RWPE1 (cell line): ENCODE measurements at places on chromosomes 5 and 9.

DNA sequence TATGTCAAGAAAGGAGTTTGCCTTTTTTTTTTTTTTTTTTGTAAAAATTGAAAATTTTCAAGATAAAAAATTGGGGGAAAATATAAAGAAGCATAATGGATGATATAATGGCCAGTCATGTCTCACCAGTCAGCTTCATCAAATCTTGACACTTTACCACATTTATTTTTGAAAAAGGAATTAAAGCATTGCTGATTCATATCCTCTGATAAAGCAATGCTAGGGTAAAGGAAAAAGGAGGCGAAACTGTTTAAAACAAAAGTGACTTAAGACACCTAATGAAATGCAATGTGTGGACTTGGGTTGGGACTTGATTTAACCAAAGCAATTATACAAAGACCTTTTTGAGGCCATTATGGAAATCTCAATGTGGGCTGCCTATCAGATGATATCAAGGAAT, 208.5 kb downstream of the ARHGAP26 start:
- no peak for DNase-seq

DNA sequence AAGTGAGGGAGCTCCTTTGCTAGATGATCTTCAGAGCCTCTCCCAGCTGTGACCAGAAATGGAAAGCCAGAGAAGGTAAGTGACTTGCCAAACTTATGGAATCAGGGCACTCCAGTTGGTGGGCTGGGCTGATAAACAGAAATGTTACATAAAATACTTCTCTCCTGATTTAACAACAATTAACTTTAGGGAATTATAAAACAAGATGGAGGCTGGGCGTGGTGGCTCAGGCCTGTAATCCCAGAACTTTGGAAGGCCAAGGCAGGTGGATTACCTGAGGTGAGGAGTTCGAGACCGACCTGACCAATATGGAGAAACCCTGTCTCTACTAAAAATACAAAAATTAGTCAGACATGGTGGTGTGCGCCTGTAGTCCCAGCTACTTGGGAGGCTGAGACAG, 899 bp upstream of the MED10 start:
- DNase-seq: no peak

GRCh38 chr9:94139672-94140417, 55.6 kb downstream of the PTPDC1 start:
- DNase-seq: peak; percentile 98

DNA sequence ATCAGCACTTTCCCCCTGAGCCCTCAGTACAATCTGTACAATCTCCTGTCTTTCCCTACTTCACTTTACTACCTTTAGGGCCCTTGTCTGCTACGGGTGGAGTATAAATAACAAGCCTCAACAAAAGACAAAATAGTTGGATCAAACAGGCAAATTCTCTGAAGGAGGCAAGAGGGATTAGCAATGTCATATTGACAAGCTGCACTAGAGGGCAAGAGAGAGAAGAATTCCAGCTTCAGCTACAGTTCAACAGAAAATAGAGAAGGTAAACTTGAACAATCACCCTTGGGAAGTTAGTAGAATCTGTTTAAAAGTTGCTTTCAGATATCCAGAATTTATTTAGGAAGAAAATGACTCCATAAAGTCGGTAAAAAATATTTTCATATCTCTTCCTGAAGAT, 68.4 kb upstream of the IZUMO3 start:
- peak; percentile 5 for DNase-seq

DNA sequence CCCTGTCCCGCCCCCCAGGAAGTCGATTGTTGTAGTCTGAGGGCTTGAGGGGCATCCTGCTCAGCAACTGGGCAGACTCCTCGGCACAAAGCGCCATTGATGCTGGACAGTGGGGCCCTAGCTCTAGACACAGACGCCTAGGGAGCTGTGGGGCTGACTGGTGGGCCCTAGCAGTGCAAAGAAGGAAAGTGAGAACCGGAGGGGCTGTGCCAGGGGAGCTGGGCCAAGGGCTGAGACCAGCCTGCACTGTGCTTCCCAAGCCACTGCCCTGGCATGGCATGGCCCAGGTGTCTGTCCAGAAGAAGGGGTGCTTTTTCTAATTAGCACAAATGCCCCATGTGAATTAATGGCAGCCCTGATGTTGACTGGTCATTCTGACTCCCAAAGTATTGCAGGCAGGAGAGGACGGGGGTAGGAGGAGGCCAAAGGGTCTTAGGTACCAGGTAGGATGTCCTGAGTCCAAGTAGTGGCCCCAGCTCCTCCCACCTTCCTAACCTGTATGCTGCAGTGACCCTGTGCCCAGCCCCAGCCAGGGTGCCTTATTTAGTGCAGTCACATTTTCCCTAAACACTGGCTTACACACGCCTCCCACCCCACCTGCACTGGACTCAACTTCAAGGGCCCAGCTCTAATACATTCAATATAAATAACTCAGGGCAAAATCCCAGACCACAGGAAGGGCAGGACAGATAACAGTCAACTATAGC, 15.9 kb downstream of the TCF7 start:
- DNase-seq: no peak

DNA sequence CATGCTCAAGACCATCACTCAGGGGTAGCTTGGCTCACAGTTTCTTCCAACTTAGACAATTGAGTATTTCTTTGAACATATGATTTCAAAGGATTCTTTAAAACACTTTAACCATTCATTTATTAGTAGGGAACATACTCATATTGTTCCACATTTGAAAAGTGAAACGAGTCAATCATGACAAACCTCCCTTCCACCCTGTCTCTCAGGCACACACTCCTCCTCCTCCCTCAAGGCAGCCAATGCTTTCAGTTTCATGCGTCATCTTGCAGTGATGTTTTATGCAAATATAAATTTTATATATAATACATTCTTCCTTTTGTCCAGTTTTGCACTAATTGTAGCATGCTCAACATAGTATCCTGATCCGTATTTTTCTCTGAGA, 126.0 kb upstream of the BOD1 start:
- no peak for DNase-seq

- DNase-seq: no peak
These were observed 1086.5 kb downstream of the NR2F1-AS1 start for GRCh38 chr5:92494508-92494907.

GRCh38 chr9:678897-679296, 162.6 kb upstream of the DMRT1 start:
- DNase-seq: no peak

DNA sequence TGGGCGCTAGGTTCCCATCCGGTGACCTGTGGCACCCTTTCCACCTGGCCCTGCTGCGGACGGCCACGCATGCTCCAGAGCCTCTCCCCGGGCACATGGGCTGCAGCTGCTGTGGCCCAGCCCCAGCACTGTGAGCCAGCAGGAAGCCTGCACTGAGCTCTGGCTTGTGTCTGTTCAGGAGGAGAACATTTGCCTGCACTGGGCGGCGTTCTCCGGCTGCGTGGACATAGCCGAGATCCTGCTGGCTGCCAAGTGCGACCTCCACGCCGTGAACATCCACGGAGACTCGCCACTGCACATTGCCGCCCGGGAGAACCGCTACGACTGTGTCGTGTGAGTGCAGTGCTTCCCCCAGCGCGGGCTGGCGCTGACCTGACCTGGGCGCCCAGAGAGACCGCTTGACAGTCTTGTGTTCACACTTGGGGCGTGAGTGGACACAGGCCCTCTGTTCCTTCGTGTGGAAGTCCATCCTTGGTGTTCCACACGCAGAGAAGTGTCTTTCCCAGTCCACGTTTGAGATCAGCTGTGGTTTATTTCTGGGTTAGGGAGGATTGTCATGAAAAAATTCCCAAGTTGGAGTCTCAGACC, 66.2 kb upstream of the CACNA1B start:
- DNase-seq: no peak

DNA sequence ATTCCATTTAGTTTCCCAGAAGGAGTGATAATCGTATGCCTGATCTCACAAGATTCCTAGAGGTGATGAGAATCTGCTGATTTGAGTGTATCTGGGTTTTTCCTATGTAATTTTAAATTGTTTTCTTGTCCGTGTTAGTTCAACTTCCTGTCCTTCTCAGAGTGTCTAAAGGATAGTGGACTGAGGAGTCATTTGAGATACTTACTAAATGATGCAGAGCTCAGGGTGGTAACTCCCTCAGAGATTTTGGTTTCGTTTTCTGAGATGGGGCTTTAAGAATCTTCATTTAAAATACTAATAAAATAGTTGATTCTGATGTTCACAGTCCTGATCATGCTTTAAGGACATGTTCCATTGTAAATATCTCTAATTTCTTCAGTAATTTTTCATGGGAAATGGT, 30.3 kb downstream of the MELK start:
- DNase-seq: no peak

- DNase-seq: no peak
These were observed 190.1 kb downstream of the NR3C1 start for GRCh38 chr5:143213231-143213850.

DNA sequence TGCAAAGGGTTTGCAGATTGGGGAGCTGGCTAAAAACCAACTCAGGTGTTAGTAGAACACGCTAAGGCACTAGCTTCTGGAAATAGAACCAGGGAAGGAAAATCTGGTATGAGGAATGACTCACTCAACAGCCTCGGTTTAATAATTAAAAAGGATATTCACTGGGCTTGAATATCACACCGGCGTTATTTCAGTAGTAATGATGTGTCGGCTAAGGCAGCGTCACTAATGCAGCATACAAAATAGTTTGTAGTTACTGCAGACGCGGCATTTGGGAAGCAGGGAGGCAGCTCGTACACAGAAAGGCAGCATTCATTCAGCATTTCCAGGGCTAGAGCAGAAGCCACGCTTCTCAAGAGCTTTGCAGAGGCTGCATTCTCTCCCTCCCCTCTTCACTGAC, 1.7 kb downstream of the ADRA1B start:
- no peak for DNase-seq

DNA sequence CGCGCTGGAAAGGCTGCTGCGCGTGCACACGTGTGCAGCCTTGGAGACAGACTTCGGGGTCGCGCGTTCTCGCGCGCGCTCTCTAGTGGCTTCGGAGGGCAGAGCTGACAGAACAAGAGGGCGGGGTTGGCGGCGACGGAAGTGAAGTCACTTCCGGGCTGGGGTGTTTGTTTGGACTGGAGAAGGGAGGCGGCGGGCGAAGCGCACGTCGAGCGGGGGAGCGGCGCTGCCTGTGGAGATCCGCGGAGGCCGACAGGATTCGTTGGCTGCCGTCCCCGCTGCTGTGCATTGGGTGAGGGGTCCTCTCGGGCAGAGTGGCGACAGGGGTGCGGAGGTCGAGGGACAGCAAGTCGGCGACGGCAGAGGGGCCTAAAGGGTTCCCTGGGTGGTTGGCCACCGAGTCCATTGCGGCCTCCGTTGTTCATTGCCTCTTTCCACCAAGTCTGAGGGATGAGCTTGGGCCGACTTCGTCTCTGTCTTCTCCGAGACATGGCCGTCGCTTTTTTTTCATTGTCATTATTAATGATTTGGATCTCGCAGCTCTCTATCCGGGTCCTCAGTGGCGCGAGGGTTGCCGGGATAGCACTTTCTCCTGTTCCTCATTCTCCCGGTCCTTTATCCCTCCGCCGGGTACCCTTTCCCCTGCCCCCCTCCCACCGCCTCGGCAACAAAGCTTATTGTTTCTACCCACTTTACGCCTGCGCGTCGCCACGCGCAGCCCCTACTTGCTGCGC, at the start of gene PAIP2:
PAIP2 (plus strand) TSS at position 166 of the 734 bp plus-strand sequence. CDS start 21,931 bp downstream, outside the sequence.
- DNase-seq: peak; percentile 95

GRCh38 chr5:135999406-136000139, 29.2 kb upstream of the TGFBI start:
- DNase-seq: no peak

DNA sequence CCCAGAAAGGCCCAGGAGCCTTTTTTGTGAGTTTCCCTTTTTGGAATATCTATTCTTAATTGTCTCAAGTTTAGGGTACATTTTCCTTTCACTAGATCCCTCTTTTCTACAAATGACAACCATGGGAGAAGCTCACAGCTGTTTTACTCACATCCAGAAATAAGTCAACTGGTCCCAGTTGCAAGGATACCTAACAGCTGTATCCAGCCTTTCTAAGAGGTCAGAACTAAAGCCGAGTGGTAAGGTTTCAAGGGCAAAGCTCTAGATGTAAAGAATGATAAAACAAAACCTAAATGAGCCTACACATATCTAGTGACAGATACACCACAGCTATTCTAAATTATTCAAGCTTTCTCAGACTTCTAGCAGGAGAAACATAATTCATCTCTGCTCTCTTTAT, 4.4 kb downstream of the FGF10 start:
- DNase-seq: no peak

- no peak for DNase-seq
These were observed 146.9 kb upstream of the DMAC1 start for GRCh38 chr9:7946458-7946857.

DNA sequence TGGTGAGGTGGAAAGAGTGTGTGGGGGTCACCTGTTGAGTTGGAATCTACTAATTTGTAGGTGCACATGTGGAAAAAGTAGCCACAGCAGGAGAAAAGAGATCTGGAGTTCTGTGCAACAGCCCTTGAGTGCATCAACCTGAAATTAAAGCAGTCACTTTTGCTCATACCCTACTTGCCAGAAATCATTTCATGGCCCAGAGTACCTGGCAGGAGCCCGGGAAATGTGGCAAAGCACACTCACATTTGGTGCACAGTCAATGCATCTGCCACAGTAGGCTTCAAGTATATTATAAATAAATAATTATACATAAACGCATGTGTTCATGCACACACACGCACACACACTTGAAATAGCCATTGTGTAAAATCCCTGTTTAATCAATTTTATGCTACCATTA, 203.0 kb downstream of the ICE1 start:
- DNase-seq: no peak

GRCh38 chr5:42436051-42436450, 12.8 kb downstream of the GHR start:
- DNase-seq: no peak

- DNase-seq: peak; percentile 24
These were observed at the start of gene RORB for GRCh38 chr9:74496819-74497747. RORB (plus strand) TSS chr9:74497335; CDS start chr9:74497977, 642 bp downstream.

GRCh38 chr5:100595812-100596173, 60.6 kb downstream of the FAM174A start:
- no peak for DNase-seq

DNA sequence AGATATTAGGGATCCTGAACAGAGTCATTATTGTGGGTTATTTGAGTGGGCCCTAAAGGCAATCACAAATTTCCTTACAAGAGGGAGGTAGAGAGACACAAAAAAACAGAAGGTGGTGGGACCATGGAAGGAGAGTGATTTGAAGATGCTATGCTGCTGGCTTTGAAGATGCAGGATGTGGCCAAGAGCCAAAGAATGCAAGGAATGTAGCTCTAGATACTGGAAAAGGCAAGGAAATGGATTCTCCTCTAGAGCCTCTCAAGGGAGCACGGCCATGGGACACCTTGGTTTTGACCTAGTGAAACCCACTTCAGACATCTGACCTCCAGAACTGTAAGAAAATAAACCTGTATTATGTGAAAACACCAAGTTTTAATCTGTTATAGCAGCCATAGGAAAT, 53.8 kb downstream of the TTC39B start:
- DNase-seq: no peak
